ENCODE measurements at places on chromosomes 2 and 18.

GRCh38 chr2:127029350-127030051 is 77.5 kb downstream of the BIN1 start:
- DNase-seq, result no peak

DNA sequence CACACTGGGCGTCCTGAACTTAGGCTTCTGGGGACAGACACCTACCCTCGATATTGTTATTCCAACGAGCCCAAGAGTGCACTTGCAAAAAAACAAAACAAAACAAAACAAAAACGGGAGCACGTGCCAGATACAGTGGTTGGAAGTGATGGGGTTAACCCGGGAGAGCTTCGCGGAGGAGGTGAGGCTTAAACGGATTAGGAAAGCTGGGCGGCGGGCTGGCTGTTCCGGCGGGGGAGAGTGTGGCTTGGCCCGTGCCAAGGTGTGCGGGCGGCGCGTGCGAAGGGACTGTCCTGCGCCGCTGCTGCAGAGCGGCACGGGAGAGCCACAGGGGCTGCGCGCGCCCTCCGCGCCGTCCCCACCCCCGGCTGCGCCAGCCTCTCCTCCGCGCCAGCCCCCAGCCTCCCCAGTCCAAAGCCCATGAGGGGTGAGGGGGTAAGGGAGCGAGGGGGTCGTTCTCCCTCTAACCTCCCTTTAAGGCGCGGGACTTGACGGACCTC is 1.5 kb upstream of the SLC30A3 start:
- no peak for DNase-seq

- DNase-seq, result no peak
Measured at GRCh38 chr2:37013315-37013641, 46.9 kb upstream of the STRN start.

DNA sequence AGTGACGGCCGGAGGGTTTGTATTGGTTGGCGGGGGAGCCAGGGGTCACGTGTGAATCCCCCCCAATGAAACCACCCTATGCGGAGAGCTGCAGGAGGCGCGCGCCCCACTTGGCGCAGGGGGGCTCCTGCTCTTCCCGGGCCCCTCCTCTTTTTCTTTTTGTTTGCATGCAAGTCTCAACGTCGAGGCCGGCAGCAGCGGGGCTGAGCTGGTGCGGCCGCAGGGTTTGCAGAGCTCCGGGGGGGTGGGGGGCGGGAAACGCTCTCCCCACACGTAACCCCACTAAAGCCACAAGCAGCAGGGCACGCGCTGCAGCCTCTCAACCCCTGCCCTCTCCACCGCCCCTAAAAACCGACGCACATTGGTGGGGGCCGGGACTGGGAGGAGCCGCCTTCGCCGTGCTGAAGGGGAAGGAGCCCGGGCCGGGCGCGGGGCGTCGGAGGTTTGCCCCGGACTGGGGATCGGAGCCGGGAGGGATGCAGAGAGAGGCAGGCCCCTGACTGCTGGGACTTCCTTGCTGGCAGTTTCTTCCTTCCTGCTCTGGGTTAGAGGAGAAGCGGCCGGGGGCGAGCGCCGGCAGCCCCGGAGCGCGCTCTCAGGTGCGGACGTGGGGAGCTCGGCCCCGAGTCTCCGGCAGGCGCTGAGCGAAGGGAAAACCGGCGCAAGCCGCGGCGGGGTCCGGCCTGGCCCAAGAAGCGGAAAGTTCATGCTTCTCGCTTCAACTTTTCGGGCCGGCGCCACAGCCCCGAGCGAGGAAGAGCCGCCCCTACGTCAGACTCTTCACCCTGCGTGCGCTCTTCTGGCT is 864 bp downstream of the LBH start:
- DNase-seq, result peak; percentile 63

- no peak for DNase-seq
Measured at GRCh38 chr2:203621981-203622515, 84.4 kb upstream of the CD28 start.

GRCh38 chr2:28430377-28430765 is 37.7 kb downstream of the FOSL2 start:
- no peak for DNase-seq

DNA sequence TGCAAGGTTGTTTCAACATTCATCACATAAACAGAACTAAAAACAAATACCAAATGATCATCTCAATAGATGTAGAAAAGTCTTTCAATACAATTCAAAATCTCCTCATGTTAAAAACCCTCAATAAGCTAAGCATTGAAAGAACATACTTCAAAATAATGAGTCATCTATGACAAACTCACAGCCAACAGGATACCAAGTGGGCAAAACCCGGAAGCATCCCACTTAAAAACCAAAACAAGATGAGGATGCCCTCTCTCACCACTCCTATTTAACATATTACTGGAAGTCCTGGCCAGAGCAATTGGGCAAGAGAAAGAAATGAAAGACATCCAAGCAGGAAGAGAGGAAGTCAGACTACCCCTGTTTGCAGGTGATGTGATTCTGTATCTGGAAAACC is 992.2 kb upstream of the PIK3C3 start:
- no peak for DNase-seq

DNA sequence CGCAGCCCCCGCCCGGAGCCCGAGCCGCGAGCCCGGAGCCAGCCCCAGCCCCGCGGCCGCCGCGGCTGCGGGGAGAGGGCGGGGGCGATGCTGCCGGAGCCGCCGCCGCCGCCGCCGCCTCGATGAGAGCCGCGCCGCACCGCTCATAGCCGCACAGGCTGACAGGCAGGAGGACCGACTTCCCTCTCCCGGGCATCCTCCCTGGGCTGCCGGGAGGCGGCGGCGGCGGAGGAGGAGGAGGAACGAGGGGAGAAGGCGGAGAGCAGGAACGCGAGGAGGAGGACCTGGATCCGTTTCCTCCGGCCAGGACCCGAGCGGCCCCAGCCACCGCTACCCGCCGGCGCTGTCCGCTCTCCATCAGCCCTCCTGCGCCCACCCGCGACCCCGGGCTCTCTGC is 370 bp downstream of the KLHL29 start:
- DNase-seq, result no peak

GRCh38 chr2:84678214-84678613 is 161.9 kb downstream of the DNAH6 start:
- DNase-seq, result no peak

DNA sequence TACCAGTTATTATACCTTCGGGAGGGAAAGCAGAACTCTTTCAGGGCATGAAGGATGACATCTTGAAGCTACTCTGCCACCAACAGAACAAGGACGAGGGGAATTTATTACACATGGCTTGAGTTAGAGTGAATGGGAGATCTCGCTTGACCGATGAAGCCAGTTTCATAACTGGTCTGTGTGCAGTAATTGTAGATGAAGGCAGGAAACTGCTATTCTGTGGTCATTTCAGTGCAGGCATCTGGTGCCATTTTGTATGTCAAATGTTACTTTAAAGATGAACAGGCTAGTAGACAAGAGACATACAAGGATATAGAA is 20.5 kb downstream of the GREB1 start:
- no peak for DNase-seq

- peak; percentile 5 for DNase-seq
Measured at GRCh38 chr2:182077448-182078142, 91.9 kb downstream of the PPP1R1C start.

DNA sequence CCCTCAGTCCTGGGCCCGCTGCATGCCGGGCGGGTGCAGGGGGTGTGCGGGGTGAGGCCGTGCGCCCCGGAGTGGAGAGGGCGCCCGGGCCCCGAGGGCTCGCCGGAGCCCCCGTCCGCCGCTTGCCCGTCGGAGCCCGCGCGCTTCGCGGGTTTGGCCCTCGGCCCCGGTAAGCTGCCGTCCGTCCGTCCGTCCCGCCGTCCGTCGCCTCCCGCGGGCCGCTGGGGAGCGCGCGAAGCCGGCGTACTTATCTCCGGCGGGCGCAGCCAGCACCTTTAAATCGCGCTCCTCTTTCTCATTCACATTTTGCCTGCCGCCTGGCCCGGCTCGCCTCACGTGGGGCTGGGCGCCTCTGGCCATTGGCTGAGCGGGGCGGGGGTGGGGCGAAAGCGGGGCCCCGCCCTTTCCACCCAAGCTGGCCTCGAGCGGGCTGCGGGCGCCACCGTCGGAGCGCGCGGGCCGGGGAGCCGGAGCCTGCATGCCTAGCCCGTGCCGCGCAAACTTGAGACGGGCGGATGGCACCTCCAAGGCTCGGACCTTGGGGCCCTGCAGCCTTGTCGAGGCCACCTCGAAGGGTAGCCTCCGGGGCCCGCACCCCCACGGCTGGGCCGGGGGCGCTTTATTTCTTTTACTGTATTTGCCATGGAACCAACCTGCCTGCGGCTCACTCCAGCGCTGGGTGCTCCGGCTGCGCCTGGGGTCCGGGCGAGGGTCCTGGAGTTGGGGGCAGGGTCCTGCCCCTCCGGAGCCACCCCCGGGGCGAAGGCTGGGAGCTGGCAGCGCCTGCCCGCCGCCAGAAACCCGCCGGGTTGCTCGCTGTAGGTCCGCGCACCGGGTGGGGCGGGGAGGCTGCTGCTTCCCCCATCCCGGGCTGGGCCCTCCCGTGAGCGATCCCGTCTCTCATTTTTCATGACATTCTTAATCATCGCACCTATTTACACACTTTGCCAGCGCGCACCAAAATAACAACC is at the start of gene GBX2:
Gene GBX2, minus strand, starts transcription at position 277 of the 971 bp plus-strand sequence. CDS start 415 bp downstream, outside the sequence.
- DNase-seq, result no peak

- no peak for DNase-seq
Measured at GRCh38 chr18:58225101-58225500, 181.1 kb downstream of the NEDD4L start.

GRCh38 chr2:60268661-60269060 is 284.8 kb downstream of the BCL11A start:
- DNase-seq, result no peak

DNA sequence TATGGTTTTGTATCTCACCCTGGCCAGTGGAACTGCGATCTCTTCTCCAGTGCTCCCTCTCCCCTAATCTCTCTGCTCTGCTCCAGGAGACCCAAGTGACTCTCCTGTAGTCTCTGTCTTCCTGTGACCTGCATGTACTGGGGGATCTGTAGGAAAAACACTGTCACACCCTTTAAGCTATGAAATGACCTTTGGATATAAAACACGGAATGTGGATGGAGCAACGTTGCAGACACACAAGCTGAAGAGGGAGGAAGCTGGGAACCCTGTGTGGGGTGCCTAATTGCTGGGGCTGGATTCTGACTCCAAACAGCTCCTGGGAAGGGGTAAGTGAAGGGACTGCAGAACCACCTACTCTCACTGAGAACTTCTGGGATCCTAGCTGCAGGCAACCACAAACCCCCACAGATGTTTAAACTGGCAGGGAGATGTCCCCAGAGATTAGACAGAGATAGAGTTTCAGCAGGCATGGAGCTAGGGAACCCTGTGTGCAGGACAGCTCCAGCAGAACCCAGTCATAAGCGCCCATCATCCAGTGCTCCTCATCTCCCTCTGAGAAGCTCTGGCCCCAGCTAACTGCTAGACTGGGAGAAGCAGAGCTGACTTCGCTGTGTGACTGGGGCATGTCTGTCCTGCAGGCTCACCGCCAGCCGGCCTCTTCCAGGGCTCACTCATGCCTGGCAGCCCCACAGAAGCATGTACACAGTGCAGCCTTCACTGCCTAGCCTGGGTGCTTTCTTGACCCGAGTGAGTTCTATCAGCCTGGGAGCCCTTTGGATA is 482.7 kb upstream of the SETBP1 start:
- no peak for DNase-seq

DNA sequence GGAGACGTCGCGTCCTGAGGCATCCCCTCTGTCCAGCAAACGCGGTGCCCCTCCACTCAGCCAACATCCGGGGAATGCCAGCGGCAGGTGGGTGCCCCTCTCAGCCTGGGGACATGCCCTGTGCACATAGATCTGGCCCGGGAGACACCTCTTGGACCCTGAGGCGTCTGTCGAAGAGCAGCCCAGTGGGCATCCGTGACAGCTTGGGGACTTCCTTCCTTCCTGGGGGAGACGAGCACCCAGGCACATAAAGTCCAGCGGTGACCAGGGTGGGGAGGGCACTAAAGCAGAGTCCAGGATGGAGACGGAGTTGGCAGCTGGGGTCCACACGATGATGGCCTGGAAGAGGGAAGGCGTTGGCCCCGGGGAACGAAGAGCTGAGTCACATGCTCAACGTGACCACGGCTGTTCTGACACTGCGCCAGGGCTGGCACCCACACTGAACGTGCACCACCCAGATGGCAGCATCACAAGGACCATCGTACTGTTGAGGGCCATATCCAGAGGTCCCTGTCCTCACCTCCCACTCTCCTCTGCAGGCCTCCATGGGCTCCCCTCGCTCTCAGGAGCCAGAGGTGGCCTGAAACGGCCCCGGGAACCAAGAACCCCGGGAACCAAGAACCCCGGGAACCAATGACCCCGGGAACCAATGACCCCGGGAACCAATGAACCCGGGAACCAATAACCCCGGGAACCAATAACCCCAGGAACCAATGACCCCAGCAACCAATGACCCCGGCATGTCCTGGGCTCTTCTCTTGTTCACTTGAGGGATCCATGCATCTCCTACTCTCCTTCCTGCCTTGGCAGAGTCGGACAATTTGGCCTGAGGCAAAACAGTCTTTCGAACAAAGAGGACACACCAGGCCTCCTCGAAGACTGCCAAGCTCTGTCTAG is 22.6 kb downstream of the HDAC4 start:
- DNase-seq, result no peak

GRCh38 chr2:200814276-200814815 is 2.6 kb downstream of the BZW1 start:
- DNase-seq, result peak; percentile 41

GRCh38 chr2:145682546-145683157 is 1162.7 kb upstream of the ZEB2 start:
- no peak for DNase-seq

- no peak for DNase-seq
Measured at GRCh38 chr2:165872101-165872791, 78.2 kb upstream of the GALNT3 start.

- DNase-seq, result no peak
Measured at GRCh38 chr2:205511221-205511620, 171.1 kb upstream of the NRP2 start.

DNA sequence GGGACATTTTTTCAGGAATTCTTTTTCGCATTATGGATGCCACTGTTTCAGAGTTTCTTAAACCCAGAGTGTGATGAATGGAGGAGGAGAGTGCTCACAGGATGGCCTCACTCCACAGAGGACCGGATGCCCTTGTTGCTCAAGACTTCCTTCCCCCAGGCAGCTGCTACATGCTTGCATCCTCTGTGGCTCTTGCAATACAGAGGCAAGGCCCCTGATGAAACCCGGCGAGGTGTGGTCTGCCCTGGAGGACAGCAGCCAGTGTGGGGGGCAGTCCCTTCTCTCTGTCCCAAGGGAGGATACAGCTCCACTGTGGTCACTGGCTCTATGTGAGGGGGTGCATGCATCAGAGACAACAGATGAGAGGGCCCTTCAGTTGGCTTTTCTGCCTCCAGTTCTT is 109.6 kb downstream of the SH3RF3 start:
- no peak for DNase-seq

DNA sequence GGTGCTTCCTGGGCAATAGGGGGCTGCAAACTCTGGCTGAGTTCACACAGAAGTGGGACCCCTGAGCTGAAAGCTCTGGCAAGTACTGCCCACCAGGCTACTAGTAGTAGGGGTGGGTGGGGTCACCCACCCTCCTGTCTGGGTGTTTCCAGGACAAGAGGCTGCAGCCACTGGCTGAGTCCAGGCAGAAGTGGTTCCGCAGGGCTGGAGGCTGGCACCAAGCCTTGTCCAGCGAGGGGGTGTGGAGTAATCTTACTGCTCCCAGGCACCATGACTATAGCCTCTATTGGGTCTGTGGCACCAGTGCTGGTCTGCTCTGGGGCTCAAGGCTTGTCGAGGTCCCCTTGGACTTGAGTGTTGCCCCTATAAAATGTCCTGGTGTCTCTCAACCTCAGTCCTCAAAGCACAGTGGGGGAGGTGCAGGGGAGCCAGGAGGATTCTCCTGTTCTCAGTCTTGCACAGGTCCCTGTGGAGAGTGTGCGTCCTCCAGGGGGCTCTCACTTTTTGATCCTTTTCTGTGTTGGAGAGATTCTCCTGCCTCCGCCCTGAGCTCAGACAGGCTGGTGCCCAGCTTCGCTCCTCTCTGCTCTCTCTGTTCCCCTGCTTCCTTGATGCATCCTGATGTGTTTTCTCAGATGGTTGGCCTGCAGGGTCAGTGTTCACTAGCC is 48.1 kb downstream of the NUP35 start:
- DNase-seq, result no peak
